ENCODE measurements at places on chromosomes 4 and X.

- no peak for DNase-seq
Observed at GRCh38 chr4:76278583-76278982, 27.1 kb downstream of the FAM47E start.

DNA sequence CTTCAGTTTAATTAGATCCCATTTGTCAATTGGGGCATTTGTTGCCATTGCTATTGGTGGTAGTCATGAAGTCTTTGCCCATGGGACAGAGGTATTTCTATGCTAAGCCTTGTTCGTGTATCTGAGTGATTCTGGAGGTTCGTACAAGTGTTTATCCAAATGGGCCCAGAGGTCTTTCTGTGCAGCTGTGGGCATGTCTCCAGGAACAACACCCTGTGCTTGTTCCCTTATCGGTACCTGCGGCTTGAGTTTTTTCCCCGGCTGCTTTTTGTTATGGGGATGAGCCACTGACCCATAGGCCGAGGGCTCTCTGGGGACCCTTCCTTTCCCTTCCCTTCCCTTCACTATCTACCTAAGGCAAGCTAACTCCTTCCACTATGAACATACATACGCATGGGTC, 81.4 kb upstream of the WDR1 start:
- DNase-seq = no peak

- no peak for DNase-seq
Observed at GRCh38 chr4:107863850-107864371, 39.2 kb downstream of the SGMS2 start.

DNA sequence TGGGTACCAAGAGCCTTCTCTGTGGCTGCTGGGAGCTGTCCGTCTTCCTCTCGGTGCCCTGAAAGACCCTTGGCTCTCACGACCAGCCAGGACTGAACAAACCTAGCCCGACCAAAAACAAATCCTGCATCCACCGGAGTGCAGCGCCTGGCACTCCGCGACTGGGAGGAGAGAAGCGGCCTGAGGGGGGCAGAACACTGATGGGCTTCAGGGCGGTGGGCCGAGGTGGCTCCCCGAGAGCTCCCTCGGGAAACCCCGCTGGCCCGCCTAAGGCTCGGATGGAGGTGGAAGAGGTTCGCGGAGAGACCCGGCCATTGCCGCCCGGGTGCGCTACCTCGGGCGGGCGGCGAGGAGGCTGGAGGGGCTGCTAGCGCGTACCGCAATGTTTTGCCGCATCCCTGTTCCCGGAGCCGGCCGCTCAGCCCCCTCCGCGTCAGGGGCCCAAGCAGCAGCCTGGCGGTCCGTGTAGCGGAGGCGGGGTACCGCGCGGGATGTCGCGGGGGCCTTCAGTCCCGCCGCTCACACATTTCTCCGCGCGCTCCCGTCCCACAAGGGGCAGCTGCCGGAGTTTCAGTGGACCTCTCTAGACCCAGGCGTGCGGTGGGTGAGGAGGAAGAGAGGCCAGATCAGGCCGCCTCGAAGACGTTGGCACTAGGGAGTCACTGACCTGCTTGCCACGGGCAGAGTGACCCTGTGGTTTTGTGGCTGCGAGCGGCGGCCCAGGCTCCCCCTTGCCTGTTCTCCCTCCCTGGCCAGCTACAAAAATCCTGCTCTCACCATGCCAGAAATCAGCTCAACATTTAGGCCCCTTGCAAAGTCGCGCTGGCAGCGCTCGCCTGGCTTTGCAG, 2.2 kb downstream of the SLITRK4 start:
- no peak for DNase-seq

DNA sequence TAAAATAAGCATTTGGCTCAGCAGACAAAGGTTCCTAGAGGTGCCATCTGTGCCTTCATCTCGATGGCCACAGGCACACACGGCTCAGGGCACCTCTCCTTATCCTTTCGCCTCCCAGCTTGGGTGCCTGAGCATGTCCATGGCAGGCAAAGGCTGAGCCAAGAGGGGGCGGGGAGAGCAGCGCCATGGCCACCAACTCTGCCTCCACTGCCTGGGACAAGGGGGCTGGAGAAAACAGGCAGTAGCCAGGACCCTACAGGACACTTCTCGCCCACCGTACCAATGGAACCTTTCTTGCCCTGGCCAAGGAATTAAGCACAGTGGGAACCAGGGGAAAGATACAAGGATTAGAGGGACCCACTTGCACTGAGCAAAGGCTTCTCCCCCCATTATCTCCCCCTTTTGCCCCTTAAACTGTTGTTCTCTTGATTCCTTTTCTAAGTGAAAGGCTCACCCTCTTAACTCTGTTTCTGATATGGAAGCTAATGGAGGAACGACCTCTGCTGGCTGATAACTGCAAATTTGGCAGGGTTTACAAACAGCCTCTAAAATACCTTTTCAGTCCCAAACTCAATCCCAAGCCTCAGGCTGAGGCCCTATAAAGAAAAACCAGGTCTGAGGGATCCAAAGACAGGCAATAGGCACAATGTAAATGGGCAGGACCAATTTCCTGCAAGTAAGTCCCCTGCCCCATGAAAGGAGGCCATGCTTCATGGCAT, 335.2 kb downstream of the ADAM29 start:
- no peak for DNase-seq

GRCh38 chr4:174559894-174560293, 37.6 kb upstream of the HPGD start:
- DNase-seq = no peak

DNA sequence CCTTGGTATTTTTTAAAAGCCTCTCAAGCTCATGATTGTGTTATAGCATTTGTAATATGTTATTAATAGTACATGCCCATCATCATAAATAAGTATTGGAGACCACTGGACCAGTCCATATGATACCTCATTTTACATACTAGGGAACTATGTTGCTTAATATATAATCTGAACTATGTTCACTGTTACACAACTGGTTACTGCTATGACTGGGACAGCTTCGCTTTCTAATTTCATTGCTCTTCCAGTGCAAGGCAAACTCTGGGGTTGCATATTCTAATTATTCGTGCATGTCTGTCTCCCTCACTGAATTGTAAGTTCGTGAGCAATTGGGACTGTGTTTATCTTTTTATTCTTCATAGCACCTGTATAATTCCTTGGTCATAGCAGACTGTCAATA, 330.5 kb downstream of the RAPGEF2 start:
- no peak for DNase-seq

DNA sequence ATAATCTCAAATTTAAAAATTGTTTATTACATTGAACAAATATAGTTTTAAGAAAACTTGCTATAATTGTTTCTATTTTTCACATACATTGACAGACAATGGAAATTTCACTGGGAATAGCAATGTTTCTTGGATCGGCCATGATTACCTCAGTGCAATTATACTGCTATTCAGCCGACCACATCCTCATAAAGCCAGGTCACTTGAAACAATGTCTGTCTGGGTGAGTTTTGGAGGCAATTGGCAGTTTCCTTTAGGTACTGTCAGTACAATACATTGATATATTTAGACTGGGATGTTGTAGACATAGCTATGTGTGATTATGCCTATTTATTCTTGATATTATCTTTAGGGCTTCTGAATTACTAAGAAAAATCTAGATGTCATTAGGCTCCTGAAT, 89.5 kb upstream of the VEGFC start:
- DNase-seq = no peak

GRCh38 chrX:41198410-41198809, 113.2 kb downstream of the USP9X start:
- no peak for DNase-seq

GRCh38 chrX:41308884-41309647, 24.9 kb upstream of the DDX3X start:
- DNase-seq = no peak

DNA sequence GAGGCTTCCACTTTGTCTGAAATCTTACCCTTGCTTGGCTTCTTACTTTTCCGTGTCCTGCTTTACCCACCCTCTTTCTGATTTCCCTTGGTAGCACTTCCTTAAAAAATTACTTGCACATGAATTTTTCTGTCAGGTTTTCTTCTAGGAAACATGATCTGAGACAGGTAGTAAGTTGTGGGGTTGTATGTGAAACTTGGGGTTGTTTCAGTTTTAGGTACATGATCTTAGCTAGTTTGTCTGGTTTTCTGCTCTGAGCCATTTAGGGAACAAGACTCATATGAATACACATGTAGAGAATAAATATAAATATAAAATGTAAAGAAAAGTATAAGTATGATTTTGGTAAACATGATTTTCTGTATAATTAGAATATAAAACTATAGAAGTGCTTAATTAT, 17.4 kb upstream of the ARMCX2 start:
- DNase-seq = no peak

- DNase-seq = no peak
Observed at GRCh38 chr4:17276776-17277175, 235.1 kb downstream of the QDPR start.

DNA sequence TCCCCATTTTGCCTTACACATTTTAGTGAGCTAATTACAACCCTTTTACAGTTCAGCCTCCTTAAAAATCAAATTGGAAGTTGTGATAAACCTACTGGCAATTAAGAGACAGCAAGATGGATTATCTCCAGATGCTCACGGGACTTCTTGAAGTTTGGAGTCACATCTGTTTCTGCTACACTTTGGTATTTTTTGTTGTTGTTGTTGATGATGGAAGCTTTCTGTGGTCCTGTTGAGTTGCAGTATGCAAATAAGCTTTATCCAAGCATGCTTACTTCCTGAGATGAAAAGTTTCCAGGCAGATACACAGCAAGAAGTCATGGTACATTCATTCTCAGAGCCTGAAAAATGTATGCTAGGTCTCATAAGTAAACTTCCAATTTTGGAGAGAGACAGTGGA, 670.0 kb upstream of the AMOT start:
- DNase-seq = no peak

DNA sequence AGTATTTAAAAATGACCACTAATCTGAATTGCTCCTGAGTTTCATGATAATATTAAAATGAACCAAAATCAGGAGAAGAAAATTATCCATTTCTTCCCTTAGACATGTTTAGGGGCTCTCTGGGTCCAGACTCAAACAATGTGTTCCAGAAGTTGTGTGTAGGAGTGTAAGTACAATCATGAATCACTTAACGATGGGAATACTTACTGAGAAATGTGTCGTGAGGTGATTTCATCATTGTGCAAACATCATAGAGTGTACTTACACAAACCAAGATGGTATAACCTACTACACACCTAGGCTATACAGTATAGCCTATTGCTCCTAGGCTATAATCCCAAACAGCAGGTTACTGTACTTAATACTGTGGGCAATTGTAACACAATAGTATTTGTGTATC, 74.8 kb downstream of the STPG2 start:
- DNase-seq = no peak

GRCh38 chr4:5631352-5632065, 76.8 kb downstream of the EVC2 start:
- no peak for DNase-seq

- DNase-seq = no peak
Observed at GRCh38 chr4:22268350-22269025, 247.4 kb downstream of the ADGRA3 start.

GRCh38 chr4:76896614-76897535, 1.1 kb downstream of the SOWAHB start:
- peak; percentile 29 for DNase-seq

GRCh38 chr4:158129694-158130093, 43.1 kb downstream of the GASK1B start:
- no peak for DNase-seq

- no peak for DNase-seq
Observed at GRCh38 chr4:181982437-181982836, 260.8 kb upstream of the TENM3 start.

GRCh38 chrX:83934220-83934619, 73.3 kb downstream of the CYLC1 start:
- DNase-seq = no peak

- DNase-seq = no peak
Observed at GRCh38 chr4:40669504-40669903, 39.8 kb upstream of the RBM47 start.

DNA sequence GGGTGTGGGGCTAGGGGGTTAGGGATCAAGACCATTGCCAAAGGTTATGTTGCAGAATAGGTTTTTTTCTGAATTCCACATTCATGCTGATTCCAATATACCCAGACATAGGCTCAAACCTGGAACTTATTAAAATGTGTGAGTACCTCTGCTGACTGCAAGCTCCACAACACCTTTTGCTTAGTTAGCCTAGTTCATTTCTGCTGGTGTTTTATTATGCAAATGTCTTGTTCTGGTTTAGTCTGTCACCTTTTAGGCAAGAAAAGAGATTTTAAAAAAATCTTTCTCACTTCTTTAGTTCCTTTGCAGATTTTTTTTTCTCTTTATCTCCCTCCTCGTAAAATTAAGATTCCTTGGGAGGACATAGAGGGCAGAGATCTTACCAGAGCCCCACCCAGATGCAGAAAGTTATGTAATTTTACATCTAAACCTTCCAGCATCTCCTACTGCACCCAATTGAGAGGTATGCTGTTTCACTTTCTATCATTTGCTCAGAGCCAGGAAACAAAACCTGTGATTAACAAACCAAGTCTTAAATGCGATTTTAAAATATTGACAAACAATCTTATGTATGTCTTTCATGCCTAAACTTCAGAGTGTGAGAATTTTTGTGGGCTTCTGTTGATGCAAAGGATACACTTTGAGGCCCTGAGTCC, 190.7 kb upstream of the CLNK start:
- no peak for DNase-seq

- DNase-seq = no peak
Observed at GRCh38 chr4:181796502-181796901, 446.7 kb upstream of the TENM3 start.

DNA sequence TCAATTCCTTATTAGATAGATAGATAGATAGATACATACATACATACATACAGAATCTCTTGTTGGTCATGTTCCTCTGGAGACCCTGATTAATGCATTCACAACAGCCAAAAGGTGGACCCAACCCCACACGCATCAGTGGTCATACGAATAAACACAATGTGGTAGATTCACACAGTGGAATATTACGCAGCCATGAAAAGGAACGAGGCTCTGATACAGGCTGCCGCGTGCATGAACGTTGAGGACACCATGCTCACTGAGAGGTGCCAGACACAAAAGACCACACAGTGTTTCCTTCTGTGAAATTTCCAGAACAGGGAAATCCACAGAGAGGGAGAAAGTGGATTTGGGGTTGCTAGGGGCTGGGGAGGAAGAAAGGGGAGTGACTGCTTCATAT, 136.7 kb downstream of the CRLF2 start:
- DNase-seq = no peak

Measured in GM12892 (cell line).